Suprapubic skin (tissue), 4 donors: ENCODE measurements at places on chromosomes 7 and 10. TPM values are rescaled to one million over a fixed set of nuclear protein-coding genes. Genes with fewer than 3 reads are reported as not detected.

GPAM gene
- total RNA-seq = 6.0 TPM

ST8SIA6 gene
- 1.2 TPM for total RNA-seq

OR2A12 gene
- not detected for total RNA-seq

OR2A5 gene
- total RNA-seq = not detected

ADAM22 gene
- 1.5 TPM for total RNA-seq

STEAP4 gene
- 33.0 TPM for total RNA-seq

DNA sequence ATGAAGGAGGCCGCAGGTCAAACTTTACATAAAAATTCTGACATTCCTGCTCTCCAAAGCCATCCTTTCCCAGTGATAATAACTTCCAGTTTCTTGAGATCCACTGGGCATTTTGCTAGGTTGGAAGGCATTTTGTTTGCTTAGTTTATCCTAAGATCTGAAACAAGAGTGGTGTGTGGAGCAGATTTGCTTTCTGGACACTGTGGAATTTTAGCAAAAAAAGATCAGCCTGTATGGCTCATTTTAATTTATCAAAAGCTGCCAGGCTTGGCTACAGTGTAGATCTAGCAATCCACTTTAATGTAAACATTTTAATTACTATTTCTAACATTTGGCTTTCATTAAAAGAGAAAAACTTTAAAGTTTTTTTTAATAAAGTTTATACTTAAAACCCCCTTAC, 124.8 kb downstream of the SAMD9 start:
- no peak overlapping the region for H3K27ac ChIP-seq
- H3K4me3 ChIP-seq = no peak overlapping the region
- H3K27me3 ChIP-seq = no peaks in the 10 kb centered on the region
- H3K36me3 ChIP-seq = no peaks in the 10 kb centered on the region
- no peak for DNase-seq

DNA sequence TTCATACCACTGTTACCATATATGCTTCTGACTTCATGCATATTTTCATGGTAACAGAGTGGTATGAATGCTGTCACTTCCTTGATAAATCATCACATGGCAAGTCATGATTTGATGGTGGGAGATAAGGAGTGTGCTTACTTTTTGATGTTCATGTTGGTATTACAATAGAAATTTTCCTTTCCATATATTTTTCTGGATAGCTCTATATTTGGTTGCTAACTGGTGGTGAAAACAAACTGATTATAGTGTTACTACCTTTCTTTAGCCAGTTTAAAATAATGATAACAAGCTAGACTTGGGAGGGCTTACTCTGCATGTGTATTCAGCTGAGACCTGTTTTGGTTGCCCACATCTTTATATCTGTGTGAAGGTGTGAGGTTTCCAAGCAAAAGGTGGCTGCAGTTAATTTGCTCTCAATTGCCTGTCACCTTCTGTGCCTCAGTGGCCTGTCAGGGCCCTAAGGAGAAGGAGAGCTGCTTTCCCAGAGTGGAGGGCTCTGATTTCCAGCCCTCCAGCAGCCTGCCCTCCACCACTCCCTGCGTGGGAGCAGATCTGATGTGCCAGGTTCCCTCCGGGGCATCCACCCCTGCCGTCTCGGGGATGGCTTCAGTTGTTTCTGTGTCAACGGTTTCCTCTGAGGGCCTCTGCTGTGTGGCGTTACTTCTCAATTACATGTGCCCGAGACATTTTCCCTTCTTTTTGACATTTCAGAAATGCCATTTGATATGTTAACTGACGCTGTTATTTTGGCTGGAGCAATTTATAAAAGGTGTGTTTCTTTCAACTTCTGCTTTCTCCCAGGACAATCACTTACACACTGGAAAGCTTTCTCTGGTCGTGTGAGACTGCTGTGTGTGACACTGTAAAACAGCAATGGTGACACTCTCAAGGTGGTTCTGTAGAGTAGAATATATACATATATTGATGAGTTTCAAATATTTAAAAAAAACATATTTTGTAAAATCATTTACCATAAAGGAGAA, 107.7 kb upstream of the KLF6 start:
- no peak for DNase-seq
- H3K27ac ChIP-seq = no peak overlapping the region
- peaks cover 9% of the 10 kb centered on the region for H3K4me1 ChIP-seq
- H3K4me3 ChIP-seq = no peak overlapping the region

GRCh38 chr7:101216860-101217387, 457 bp downstream of the PLOD3 start:
- peaks cover 39% of the 10 kb centered on the region for H3K4me1 ChIP-seq
- H3K27me3 ChIP-seq = no peaks in the 10 kb centered on the region
- peak overlapping the region; percentile 80 for H3K27ac ChIP-seq
- peak overlapping the region; percentile 69 for H3K4me3 ChIP-seq

DNA sequence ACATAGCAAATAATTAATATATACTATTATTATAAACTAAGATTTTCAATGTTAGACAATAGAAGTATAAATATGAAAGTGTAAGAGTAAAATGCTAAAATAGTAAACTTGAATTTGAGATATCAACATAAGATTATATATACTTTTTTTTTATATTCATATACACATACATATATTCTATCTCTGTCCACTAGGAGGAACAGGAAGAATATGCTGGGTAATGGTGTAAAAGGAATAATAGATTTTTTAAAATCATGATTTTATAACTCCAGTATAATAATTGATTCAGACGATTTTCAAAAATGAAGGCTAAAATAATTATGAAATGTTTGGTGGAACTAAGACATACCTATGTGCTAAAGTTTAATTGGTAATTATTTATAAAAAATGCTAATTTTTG, 37.7 kb downstream of the AGMO start:
- no peak overlapping the region for H3K4me3 ChIP-seq
- DNase-seq = no peak
- no peak overlapping the region for H3K27ac ChIP-seq
- no peaks in the 10 kb centered on the region for H3K4me1 ChIP-seq
- H3K27me3 ChIP-seq = no peaks in the 10 kb centered on the region

GRCh38 chr10:101000915-101001658, 1.5 kb downstream of the LZTS2 start:
- H3K27ac ChIP-seq = peak overlapping the region; percentile 98
- H3K27me3 ChIP-seq = no peaks in the 10 kb centered on the region
- peaks cover 33% of the 10 kb centered on the region for H3K36me3 ChIP-seq

DNA sequence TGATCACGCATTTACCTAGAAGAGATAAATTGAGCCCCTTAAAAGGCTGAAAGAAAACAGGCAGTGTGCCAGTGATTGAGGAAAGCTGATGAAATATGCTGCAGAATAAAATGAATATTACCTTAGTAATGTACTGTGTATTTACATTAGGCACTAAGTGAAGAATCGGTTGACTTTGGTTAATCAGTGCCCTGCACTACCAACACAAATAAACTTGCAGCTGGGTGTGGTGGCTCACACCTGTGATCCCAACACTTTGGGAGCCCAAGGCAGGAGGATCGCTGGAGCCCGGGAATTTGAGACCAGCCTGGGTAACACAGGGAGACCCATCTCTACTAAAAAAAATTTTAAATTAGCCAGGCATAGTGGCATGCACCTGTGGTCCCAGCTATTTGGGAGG, 148.3 kb upstream of the TCF7L2 start:
- DNase-seq = no peak
- no peaks in the 10 kb centered on the region for H3K36me3 ChIP-seq
- H3K27ac ChIP-seq = no peak overlapping the region
- no peak overlapping the region for H3K4me3 ChIP-seq
- peaks cover 15% of the 10 kb centered on the region for H3K4me1 ChIP-seq
